ENCODE measurements at places on chromosomes 16 and 17.

GRCh38 chr17:51150932-51151331 lies 2.4 kb upstream of the NME1 start:
- no peak for DNase-seq

DNA sequence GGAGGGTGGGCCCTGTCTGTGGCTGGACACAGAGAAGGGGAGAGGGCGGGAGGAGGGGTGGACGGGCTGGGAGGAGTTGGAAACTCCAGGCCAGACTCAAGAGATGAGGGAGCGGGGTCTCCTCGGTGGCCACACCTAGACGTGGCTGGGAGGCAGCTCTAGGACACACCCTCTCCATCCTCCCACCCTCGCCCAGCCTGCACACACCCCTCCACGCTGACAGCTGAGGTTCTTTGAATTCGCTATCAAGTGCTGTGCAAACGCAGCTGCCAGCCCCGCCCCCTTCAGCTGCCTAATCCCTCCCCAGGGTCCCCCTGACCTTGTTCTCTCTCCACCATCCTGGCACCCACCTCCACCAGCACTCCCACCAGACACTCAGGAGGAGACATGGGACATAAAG lies 48.7 kb downstream of the DNAH17 start:
- no peak for DNase-seq

GRCh38 chr17:29212681-29213121 lies 32.5 kb upstream of the MYO18A start:
- DNase-seq, result no peak

DNA sequence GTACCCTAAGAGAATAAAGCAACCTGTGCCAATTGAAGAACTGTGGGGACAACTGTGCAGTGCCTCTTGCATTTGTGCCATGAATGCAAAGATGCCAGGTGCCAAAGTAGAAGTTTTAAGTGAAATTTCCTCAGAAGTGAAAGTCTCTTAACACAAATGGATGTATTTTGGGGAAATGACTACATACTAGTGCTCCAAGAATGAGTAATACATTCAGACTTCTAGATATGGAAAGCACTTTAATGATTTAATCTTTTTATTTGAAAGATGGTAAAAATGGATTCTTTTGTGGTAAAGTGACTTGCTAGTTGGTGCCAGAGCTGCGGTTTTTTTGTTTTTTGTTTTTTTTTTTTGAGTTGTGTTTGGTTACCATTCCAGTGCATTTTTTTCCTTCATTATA lies 15.0 kb downstream of the UTP18 start:
- no peak for DNase-seq

DNA sequence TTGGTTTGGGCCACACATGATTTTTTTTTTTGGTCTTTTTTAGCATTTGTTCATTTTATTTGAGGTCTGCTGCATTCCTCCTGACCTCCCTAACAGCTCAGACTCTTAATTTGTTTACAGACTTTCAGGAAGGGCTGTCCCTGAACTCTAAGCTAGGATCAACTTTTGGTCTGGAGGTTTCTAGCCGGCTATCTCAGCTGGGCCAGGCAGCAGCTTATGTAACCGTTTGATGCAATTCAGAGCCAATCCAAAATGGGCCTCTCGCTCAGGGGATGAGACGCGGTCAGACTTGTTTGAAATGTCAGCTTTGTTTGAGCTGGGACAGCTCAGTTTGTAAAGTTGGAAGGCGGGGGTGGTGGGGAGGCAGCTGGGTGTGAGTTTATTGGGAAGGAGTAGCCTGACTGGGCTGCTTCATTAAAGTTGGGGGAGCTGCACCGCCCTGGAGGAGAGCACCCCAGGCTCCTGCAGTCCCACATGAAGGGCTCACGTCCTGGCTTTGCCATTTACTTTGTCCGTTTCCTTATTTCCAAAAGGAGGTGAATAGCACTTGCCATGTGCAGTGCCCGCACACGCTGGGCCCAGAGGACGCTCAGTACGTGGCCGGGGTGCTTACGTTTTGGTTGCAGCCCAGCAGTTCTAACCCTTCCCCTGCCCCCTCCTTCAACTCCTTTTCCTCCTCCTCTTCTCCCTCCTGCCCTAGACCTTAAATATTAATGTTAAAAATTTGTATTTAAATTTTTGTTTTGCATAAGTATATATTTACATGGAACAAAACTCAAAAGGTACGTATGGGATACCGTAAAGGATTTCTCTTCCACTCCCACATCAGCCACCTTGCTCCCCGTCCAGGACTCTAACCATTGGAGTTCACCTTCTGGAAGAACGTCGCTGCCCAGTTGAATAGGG lies 121.2 kb downstream of the SNX29 start:
- DNase-seq, result no peak

DNA sequence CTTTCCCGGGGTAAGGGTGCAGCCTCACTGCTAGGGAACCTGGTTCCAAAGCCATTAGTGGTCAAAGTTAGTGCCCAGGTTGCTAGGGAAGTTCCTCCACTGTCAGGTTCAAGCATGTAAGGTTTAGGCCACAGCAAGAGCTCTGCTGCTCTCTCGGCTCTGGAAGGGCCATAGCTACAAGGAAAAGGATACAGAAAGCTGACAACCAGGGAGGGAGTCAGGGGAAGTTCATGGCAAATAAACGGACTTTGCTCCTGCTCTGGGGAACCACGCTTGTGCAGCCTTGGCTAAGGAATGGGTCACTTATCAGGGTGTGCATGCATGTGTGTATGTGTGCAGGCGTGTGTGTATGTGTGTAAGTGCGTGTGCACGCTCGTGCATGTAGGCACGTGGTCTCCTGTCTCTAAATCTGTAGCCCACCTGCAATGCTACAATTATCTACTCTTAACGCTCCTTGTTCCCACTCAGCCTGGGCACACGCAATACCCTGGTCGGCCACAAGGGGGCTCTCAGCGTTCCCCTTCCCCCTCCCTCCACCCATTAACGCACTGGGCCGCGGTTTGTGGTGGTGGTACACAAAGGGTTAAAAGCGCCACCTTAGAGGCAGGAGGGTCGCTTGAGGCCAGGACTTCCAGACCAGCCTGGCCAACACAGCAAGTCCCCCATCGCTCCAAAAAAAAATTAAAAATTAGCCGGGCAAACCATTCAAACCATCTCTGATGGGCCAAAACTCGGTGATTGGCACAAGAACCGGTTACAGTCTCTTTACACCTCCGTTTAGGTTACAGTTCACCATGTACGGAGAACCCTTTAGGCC lies 48.4 kb upstream of the KDM8 start:
- peak; percentile 38 for DNase-seq

DNA sequence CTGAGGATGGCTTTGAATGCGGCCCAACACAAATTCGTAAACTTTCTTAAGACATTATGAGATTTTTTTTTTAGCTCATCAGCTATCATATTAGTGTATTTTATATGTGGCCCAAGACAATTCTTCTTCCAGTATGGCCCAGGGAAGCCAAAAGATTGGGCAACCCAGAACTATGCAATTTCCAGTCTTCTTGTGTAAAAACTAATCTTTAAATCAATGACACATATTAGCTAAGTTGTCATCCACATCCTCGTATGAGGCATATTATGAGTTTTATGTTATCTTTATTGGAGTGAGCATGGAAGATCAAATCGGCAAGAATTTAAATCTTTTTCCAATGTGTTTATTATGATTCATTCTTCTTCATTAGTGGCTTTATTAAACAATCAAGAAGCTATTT lies 198.6 kb upstream of the HSBP1 start:
- no peak for DNase-seq

DNA sequence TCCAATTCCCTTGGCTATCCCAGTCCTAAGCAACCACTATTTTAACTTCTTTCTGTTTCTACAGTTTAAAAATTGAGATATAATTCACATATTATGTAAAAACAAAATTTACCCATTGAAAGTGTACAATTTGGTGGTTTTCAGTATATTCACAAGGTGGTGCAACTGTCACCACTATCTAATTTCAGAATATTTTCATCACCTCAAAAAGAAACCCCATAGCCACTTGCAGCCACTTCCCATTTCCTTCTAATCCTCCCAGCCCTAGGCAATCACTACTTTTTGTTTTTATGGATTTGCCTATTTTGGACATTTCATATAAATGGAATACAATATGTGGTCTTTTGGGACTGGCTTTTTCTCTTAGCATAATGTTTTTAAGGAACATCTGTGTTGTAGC lies 36.1 kb upstream of the NACA2 start:
- DNase-seq, result no peak

GRCh38 chr17:38582069-38582468 lies 23.7 kb downstream of the SRCIN1 start:
- DNase-seq, result no peak

DNA sequence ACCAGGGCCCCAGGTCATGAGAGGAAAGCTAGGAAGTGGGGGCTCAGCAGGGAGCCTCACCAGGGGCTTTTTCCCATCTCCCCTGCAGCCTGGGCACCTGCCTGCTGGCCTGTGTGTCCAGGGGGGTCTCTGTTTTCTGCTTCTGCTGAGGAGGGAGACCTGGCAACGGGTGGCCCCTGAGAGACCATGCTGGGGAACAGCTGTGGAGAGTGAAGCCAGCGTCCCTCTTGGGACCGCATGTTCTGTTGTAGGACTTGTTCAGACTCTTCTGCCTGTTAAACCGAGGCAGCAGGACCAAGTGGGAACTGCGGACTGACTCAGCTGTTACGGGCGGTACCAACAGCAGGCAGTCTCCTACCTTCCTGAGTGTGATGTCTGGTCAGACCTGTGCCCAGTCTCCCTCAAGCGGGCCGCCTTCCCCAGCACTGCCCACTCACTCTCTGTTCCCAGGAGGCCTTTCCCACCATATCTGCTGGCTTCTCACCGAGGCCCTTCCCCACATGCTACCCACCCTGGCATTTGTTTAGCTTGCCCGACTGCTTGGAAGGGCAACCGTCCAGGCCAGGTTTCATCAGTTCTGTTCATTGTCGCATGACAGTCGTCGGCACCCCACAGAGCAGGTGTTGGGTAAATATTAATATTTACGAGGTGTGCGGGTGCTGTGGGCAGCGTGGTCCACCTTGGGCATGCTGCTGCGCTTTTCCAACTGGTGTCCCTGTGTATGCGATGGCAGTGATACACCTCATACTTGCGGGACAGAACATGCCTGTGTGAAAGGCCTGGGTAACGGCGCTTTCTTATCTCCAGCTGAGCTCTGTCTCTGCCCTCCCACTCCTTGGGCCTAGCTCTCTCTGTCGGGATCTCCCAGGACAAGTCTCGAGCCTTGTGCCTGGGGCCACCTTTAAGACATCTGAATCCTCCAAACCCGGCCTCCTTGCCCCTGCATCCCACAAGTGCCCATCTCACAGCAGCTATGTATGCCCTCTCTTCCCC lies 69.4 kb downstream of the MPRIP start:
- DNase-seq, result no peak

DNA sequence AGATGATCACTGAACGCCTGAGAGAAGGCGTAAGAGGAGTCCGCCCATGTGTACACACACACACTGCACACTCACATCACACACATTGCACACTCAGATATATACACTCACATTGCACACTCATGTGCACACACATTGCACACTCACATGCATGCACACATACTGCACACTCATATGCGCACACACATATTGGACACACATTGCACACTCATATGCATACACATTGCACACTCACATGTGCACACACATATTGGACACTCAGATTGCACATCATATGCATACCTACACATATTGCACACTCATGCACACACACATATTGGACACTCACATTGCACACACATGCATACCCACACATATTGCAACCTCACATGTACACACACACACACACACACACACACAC lies 163.2 kb downstream of the WSCD1 start:
- no peak for DNase-seq

DNA sequence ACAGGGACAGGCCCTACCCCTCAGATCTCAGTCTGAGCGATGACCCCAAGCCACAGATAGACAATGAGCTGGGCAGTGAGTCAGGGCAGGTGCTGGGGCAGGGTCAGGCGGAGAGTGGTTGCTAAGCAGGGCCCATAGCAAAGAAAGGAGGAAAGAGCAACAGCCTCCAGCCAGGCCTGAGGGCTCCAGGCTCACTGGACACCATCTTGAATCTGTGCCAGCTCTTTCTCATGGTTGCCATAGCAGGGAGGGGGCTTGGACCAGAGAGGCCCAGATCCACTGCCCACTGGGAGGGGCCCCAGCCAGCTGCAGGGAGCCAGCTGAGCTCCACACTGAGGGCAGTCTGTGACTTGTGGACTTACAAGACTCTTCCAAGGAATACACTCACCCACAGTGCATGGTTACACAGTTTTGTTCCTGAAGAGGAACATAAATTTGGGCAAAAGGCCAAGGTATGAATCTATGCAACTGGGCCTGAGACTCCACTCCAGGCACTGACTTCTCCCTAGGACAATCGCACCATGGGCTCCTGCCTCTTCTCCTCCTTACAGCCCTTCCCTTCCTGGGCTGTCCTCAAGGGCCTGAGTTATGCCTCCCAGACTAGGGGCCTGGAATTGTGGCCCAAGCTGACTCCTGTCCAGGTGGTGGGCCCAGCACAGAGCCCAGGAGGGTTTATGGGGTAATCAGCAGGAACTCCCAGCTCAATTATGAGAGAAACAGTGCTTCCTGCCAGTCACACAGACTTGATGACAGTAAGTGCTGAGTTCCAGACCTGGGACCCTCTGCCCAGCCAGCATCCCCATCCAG lies 59.9 kb downstream of the BEAN1 start:
- no peak for DNase-seq

DNA sequence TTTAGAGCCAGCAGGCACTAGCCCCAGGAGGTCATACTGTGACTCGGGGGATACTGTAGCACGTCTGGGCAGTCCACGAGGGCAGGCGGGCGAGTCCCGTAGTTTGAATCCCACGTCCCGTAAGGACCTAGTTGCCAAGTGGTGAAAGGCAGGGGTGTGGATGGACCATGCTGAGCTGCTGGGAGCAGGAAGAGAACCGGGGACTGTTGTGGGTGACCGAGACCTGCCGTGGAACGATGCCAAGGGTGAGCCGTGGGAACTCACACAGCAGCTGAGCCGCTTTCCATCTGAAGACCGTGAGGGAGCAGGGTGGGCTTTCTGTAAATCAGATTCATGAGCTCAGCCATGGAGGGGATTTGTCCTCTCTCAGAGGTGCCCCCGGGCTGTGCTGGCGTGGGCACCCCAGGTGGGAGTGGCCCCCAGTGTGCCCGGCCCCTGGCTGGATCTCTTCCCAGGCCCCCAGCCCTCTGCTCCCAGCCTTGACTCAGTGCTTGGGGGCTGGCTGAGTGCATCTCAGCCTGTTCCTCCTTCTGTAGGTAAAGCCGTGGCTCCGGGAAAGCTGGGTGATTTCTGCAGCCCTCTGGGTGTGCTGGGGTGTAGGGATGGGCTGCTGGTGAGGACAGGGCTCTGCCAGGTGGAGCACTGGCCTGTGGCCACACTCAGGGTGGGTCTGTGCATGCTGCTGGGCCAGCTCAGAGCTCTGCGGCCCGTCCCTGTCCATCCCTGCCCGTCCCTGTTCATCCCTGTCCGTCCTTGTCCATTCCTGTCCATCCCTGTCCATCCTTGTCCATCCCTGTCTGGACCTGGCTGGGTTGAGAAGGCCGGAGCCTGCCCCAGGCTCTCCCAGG lies 13.6 kb downstream of the ASPSCR1 start:
- no peak for DNase-seq
